ENCODE measurements at places on chromosomes 6 and 20. TPM values are rescaled to one million over a fixed set of nuclear protein-coding genes. Genes with fewer than 3 reads are reported as not detected.

GRCh38 chr6:22008248-22008836 is 288.5 kb downstream of the PRL start:
- no peak for DNase-seq

DNA sequence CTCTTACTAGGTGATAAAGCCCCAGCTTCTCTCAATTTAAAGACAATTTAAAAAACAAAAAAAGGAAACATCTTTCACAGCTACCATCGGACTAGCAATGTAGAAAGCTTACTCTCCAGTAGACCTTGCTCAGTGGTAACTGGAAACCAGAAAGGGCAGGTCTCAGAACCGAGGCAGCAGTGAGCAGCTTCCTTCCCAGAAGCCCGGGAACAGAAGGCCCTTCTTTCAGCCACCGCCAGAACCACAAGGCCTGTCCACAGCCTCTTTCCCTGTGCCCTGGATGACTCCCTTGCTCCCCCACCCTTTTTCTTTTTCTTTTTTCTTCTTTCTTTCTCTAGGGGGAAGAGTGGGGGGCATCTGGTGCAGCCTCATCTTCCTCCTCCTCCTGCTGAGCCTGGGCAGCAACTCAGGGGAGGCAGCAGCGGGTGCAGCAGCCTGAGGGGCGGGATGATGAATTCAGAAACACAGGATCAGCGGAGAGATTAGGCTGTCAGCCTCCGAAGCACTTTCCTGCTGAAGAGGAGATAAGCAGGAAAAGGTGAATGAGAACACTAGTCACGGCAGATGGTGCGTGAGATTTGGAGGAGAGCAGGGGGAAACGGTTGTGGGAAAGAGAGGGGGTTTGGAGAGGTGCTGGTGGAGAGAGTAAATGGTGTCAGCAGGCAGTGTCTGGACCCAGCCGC is 158.5 kb downstream of the ID4 start:
- no peak for DNase-seq

GRCh38 chr6:73801652-73802268 is 105.8 kb downstream of the CD109 start:
- DNase-seq: no peak

DNA sequence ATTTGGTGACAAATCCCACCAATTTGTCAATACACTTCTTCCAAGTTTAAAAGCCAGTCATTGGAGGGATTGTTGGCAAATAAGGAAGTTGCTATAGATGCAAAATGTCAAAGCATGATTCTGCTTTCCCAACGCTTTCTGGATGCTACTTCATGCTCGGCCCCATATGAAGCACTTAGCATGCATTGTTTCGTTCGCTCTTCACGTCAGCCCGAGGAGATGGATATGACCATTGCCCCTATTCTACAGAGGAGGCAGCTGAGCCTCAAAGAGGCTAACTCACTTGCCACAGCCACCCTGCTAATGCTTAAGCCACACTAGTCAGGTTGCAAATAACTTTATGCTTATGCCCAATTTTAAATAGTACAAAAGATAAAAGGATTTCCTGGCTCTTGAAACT is 2.8 kb upstream of the NXT1 start:
- DNase-seq: no peak

DNA sequence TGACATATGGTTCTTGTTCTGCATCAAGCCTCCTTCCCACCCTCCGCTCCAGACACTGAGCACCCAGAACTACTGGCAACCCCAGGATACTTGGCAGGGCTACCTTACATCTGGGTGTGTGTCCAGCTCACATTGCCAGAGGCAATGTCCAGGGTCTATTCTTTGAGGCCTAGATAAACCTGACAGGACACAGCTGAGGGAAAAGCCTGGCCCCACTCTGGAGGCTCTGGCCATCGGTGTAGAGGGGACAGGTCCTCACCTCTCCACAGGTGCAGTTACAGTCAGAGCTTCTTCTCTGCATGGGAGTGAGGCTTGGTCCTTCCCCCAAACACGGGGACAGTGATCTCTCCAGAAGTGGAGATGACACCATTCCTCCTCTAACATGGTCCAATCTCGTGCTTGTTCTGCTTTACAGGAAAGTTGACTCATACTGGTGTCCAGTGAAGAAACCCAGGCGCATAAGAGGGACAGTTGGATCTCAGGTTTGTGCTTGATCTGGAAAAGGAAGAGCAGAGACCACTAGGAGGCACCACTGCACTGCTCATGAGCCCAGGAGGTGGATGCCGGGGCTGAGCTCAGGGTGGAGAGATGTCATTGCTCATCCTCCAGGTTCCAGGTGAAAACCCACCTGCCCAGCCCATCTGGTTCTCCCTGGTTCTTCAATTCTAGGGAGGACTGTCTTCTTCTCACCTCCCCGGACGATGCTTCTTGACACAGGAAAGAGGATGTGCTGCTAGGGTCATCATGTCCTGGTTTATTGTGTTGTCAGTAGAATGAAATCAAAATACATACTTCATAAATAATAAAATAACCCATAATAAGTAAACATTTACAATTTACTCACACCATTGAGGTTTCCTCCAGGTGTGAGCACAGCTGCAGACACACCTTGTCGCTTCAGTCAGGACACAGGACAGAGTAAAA is 14.7 kb downstream of the HLA-F start:
- peak; percentile 71 for DNase-seq

- DNase-seq: no peak
Measured at GRCh38 chr6:157710604-157711003, 112.4 kb upstream of the SNX9 start.

DNA sequence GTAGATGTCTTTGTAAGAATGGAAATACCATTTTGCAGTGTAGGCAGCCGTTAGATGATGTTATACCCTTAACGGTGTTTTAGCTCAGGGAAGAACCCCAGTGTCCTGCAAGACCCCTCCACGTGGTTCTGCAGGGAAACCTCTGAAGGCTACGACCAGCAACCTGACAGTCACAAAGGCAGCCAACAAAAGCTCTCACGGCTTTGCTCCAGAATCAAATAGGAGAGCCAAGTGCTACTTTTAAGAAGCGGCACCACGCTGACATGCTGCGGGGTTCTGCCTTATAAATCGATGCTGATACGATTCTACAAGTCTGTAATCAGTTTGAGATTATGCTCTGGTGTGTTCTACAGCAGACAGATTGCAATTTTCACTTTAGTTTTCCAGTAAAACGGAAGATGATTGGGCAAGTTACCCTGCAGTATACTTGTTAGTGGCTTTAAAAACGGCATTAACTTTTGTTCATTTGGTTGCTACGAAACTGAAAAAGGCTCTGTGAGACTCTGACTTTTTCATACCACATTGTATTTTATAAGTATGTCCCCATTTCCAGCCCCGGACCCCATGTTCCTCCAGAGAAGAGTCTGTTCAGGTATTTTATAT is 312.9 kb downstream of the SAMD5 start:
- no peak for DNase-seq

GRCh38 chr6:90917376-90917775 is 330.5 kb upstream of the MAP3K7 start:
- no peak for DNase-seq

DNA sequence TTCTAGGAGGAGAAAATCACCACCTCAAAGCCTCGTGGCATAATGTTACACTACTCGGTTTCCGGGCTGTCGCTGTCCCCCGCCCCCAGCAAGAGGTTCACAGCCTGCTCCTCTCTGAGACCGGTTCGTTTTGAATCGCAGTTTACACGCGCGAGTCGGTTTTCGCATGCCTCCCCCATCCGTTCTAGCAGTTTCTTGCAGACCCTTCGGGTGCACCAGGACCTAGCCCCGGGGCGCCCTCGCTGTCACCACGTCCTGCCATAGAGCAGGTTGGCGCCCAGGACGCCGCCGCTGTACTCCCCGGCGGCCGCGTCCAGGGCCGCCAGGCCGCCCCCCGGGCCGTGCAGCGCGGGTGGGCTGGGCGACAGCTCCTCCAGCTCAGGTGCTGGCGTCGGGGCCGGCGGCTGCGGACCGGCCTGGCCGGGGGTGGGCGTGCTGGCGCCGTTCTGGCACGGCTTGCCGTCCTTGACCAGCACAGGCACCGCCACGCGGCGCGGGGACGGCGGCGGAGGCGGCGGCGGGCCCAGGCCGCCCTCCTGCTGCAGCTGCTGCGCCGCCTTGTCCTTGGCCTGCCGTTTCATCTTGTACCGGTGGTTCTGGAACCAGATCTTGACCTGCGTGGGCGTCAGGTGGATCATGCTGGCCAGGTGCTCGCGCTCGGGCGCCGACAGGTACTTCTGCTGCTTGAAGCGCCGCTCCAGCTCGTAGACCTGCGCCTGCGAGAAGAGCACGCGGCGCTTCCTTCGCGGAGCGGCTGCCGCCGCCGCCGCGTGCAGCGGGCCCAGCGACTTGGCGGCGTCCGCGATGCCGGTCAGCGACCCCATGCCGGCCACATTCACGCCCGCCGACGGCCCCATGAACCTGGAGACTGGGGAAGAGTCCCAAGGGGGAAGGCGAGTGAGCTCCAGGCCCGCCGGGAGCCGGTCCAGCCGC is 1.4 kb downstream of the NKX2-4 start:
- DNase-seq: peak; percentile 60

Gene ECHDC1
- 50.7 TPM for polyA plus RNA-seq

Gene TFAP2A
- 0.50 TPM for polyA plus RNA-seq

Gene EPB41L2
- 28.6 TPM for polyA plus RNA-seq

Gene RRAGD
- 4.7 TPM for polyA plus RNA-seq

Data from stomach (tissue), 19 donors.